ENCODE measurements at places on chromosomes 13 and 19.
A peak's percentile ranks its signal among the peaks of the same experiment; 100 is the strongest.

- DNase-seq = no peak
Measured at GRCh38 chr19:49106648-49107135, 7.5 kb upstream of the LIN7B start.

GRCh38 chr13:50842990-50843256 is 569 bp downstream of the DLEU7 start:
- DNase-seq = no peak

GRCh38 chr13:59643364-59643841 is 520.3 kb downstream of the DIAPH3 start:
- DNase-seq = no peak

- no peak for DNase-seq
Measured at GRCh38 chr13:66689628-66690027, 540.5 kb downstream of the PCDH9 start.

DNA sequence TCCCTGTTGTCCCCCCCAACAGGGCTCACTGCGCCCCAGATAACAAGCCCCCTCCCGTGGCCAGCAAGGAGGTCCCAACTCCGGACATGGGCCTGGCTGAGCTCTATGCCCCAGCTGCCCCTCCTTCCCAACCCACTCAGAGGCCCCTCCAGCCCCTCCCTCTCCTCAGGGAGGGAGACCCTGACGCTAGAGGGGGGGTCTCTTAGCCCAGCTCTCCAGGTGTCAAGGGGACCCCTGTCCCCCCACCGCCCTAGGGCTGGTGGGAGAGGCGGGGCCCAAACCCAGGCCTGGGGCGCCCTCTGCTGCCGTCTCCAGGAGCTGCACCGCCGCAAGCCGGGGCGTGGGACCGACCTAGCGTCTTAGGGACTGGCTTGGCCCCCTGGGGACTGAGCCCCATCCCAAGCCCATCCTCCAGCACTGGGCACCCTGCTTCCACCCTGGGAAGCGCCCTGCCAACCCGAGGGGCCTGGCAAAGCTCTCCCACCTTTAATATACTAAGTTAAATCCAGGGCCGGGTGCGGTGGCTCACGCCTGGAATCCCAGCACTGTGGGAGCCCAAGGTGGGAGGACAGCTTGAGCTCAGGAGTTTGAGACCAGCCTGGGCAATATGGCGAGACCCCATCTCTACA is 1.4 kb downstream of the GRIN3B start:
- DNase-seq = peak; percentile 63

- DNase-seq = no peak
Measured at GRCh38 chr13:86918682-86919081, 752.5 kb upstream of the SLITRK5 start.

DNA sequence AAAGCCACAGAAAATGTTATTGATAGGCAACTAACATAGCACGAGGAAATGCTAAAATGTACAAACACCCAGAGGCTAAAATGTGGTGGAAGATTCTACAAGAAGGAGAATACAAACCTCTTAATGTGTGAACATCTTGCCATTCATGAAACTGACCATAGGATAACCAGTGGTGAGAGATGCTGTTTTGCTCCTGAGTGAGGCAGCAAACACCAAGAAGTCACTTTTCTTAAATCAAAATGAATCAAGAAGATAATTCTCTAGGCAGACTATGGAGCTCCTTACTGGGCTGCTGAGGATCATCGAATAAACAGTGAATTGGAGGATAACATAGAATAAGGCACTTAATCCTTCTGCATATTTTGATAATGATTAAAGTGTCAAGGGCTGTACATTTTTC is 375.4 kb upstream of the SLITRK6 start:
- no peak for DNase-seq

DNA sequence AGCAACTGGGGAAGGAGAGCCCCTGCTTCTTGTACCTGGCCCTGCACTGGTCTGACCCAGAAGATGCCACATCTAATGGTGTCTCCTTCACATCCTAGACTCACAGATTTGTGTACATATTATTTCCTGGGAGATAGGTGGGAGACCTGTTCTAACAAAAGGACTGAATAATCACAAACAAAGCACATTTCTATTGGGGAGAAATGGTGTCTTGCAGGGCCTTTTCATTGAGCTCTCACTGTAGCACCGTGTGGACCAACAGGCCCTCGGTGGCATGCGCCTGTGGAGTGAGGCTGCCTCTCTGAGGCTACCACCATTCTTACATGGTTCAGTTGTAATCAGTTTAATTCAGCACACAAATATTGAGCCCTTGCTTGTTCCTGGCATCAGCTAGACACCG is 989 bp upstream of the SACS start:
- DNase-seq = no peak

DNA sequence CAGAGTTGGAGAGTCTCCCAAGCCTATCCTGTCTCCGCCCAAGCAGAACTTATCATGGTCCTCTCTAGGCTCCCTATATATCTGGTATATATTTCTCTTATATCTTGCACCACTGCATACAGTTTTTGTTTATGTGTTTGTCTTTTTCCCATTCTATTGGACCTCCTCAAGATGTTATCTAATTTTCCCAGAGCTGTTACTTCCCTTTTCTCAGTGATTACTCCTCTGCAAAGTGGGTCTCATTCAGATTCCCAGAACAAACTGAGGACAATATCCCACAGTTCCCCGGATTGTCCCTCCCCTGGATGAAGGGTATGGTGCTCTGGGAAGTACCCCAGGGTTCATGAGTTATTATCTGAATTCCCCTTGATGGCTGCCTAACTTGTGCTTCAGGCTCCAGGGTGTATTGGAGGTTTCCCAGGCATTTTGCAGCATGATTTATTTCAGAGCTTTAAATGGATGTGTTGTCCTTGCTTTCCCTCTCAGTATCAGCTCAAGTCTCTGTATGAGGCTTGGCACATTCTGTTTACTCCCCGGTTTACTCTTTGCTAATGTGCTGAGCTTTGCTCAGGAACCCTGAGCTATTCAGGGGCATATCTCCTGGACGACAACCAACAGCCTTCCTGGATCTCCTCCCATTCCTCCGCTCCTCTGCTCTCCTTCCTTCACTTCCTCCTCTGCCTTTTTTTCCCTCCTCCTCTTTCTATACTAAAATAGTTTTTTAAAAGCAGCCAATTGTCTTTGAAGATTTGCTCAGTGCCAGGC is 329.3 kb downstream of the SPRY2 start:
- DNase-seq = no peak

DNA sequence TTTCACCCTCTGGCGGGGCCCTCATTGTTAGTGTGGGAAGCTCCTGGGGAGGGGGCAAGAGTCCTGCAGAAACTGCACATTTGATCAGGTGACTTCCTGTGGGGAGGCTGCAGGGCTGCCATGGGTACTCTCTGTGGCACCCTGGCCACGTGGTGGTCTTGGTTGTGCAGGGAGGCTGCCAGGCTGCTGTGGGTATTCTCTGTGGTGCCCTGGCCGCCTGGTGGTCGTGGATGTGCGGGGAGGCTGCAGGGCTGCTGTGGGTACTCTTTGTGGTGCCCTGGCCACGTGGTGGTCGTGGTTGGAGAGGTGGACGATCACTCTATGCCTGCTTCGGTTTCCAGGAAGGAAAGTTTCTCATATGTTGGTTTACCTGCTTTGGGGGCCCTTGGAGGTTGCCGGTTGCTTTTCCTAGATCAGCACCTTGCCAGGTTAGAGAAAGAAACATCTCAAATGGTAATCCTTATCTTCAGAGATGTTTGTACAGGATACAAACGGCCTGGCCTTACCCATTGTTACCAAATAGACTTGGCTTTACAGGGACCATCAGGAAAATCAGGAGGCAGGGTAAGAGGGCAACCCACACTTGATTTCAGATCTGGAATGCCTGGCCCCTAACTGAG is 22.9 kb downstream of the TEX29 start:
- DNase-seq = no peak

DNA sequence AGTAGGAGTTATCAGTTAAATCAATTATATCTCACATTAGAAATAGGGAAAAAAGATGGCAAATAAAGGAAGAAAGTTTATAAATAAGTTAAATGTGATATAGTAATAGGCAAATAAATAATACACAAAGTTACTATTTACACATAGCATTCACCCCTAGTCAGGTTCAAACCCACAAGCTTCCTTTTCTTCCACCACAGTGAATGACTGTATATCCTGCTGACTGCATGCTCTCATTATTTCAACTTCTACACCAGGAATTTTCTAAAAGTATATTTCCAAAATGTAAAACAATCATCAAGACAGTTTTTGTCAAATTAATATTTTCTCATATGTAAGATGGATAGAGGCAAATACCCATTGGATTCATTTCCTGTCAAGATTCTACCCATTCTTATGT is 548.6 kb upstream of the SLITRK5 start:
- no peak for DNase-seq

- no peak for DNase-seq
Measured at GRCh38 chr13:46996316-46997030, 99.6 kb upstream of the HTR2A start.

GRCh38 chr19:7905268-7905667 is 1.6 kb downstream of the MAP2K7 start:
- DNase-seq = no peak

DNA sequence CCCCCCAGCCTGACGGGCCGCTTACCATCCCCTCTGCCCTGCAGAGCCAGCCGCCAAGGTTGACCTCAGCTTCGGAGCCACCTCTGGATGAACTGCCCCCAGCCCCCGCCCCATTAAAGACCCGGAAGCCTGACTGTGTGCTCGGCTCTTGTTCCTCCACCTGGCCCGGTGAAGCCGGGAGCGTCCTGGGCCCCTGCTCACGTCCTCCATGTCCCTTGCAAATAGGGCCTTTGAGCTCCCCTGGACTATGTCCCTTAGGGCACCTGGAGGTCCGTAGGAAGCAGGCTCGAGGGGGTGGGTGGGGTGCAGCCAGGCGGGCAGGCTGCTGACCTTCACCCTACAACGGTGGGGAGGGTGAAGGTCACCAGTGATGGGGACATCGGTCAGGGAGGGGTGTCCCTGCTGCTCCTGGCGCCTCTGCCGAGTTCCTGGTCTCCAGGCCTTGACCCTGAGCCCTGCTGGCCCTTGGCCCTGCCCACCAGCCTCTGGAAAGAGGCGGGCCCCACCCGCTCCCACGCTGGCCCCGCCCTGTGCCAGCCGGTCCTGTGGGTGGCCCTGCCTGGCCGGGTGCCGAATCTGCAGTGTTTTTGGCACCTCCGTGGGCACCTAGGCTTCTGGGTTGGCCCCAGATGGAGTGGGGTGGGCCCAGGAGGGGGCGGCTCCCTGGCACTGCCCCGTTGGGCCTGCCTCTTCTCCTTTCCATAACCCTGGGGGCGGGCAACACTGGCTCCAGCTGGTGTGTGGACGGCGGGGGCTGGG is 3.3 kb downstream of the ATP5F1D start:
- no peak for DNase-seq

- DNase-seq = no peak
Measured at GRCh38 chr13:30696278-30697176, 38.8 kb upstream of the ALOX5AP start.

- no peak for DNase-seq
Measured at GRCh38 chr19:33722456-33723239, 74.0 kb upstream of the KCTD15 start.

DNA sequence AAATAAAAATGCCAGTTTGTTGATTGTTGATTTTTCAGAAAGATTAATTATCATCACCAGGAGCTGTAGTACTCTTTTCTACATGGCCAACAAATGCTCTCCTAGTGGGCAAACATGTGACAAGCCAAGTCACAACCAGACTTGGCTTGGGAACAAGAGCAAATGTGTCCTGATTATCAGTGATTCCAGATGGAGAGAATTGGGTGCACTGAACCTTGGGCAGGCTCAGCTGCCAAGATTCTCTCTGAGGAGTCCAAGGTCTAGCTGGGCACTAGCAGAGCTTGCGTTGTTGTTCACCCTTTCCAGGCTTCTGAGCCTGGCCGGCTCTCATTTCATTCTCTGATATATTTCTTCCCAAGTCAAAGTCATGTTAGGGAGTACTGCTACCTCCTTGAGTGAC is 27.3 kb upstream of the GPI start:
- no peak for DNase-seq

GRCh38 chr13:39499604-39500003 is 103.4 kb downstream of the LHFPL6 start:
- no peak for DNase-seq

GRCh38 chr13:61684976-61685681 is 269.5 kb upstream of the PCDH20 start:
- DNase-seq = no peak

- no peak for DNase-seq
Measured at GRCh38 chr13:112056284-112056727, 10.6 kb upstream of the SOX1 start.

DNA sequence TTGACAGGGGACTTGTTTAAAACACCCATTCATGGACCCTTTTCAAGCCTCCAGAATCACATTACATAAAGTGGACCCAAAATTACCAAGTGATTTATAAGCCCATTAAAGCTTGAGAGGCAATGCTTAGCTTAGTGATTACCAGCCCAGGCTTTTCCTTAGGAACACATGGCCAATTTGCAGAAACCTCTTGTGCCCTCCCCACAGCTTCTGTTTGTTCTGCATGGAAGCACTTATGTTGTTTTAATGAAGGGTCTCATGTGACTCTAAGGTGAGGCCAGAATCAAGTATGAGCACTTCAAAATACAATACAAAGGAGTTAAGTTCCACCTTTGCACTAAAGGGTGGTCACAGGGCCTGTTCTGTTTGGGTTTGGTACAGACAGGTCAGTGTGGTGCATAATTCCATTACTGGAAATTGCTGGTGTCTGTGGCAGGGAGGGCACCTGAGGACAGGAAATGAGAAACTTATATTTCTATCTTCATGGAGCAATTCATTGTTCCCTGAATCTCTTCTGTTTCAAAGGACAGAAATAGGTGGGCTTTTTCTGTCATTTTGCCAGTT is 15.3 kb downstream of the ZNF486 start:
- no peak for DNase-seq

DNA sequence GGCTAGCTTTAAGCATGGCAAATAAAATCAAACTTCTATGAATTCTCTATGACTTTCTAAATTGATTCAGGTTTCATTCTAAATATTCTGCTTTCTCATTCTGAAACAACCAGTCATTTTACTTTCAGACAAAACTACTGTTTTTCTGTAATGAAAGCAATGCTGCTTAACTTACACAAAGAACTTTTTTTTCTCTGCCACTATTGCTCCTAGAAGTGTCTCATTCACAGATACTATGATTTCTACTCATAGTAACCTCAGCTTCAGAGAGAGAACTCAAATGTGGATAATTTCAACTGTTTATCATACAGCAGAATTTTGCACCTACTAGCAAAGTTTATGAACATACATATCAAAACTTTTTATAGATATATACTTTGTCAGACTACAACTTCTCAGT is 724.6 kb downstream of the SLITRK5 start:
- DNase-seq = no peak
